ENCODE measurements at places on chromosomes 4 and X.

GRCh38 chr4:188665491-188666457 lies 526.5 kb downstream of the TRIML1 start:
- DNase-seq: no peak

GRCh38 chr4:115433491-115433890 lies 320.1 kb upstream of the NDST4 start:
- DNase-seq: no peak

- no peak for DNase-seq
Observed at GRCh38 chr4:83390944-83391343, 56.3 kb upstream of the HPSE start.

DNA sequence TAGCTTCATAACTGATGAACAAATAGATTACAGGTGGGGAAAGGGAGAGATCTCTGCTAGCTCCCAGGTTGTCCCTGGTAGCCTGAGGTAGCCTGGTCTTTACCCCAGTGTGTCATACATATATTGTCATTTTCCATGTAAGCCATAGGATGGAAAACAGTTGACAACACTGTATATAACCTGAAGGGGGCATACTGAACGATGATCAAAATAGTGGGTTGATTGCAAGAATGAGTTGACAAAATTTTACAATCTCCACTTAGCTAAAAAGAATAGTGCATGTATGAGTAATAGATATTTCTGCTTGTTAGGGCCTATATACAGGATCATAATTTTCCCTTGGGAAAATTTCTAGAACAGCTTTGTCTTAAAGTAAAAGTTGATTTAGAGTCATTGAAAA lies 304.1 kb upstream of the HAND2 start:
- DNase-seq: no peak

DNA sequence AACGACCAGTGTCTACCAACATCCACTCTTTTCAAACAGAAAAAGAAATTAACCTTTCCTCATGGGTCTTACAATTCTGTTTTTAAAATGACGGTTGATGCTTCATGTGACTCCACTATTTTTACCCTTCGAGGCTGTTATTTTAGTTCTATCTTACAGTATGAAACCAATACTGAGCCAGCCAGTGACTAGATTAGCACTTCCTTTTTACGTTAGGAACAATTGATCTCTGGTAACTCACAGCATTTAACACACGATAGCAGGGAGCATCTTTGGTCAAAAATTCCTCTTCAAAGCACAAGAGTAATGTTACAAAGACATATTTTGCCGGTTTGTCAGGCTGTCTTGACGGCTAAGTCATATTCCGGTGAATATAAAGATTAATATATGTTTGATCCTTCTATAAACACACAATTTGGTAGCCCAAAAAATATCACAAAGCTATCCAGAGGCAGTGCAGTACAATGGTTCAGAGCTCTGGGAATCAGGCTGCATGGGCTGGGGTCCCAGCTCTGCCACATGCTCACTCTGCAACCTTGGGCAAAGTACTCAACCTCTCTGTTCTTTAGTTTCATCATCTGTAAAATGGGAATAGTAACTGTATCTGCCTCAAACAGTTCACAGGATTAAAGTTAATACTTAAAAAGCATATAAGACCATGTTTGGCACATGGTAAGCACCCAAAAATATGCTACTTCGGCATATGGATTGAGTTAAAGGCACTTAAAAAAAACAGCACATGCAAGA lies 62.9 kb upstream of the TXK start:
- peak; percentile 31 for DNase-seq

- DNase-seq: no peak
Observed at GRCh38 chr4:52714597-52715254, 36.5 kb downstream of the ERVMER34-1 start.

GRCh38 chrX:13081395-13082205 lies 37.2 kb upstream of the FAM9C start:
- peak; percentile 23 for DNase-seq

GRCh38 chr4:131084997-131085396 lies 1989.0 kb downstream of the C4orf33 start:
- DNase-seq: no peak

GRCh38 chr4:174592256-174592984 lies 70.1 kb upstream of the HPGD start:
- DNase-seq: no peak

- DNase-seq: no peak
Observed at GRCh38 chr4:82551734-82552133, 10.1 kb downstream of the TMEM150C start.

DNA sequence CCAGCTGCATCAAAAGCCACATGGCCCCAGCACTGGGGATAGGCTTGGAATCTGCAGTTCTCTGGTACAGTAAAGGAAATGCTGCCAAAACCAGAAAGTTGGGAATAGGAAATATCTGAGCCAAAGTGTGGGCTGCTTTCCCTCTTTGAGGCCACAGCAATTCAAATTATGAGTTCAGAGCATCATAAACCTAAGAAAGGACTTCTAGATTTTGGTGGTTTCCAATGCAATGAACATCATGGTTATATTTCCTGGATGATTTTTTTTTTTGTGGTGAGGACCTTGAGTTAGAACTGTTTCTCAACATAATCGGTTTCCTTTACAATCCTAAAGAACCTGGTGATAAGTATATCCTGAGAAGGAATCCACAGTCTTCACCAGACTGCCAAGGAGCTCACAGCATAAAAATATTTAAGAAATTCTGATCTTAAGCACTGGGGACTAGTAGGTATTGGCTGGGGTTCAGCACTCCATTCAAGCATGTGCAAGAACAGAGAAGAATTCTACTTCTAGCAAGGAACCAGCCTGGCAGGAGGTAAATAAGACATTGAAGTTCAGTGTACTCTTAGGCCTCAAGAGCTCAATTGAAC lies 29.8 kb upstream of the ARHGAP24 start:
- no peak for DNase-seq

GRCh38 chr4:148651991-148652390 lies 209.8 kb upstream of the NR3C2 start:
- DNase-seq: no peak

- DNase-seq: no peak
Observed at GRCh38 chr4:80454040-80454439, 118.5 kb downstream of the CFAP299 start.

GRCh38 chr4:17523662-17524061 lies 8.7 kb downstream of the CLRN2 start:
- no peak for DNase-seq

- DNase-seq: no peak
Observed at GRCh38 chr4:37510626-37511025, 175.6 kb downstream of the RELL1 start.

DNA sequence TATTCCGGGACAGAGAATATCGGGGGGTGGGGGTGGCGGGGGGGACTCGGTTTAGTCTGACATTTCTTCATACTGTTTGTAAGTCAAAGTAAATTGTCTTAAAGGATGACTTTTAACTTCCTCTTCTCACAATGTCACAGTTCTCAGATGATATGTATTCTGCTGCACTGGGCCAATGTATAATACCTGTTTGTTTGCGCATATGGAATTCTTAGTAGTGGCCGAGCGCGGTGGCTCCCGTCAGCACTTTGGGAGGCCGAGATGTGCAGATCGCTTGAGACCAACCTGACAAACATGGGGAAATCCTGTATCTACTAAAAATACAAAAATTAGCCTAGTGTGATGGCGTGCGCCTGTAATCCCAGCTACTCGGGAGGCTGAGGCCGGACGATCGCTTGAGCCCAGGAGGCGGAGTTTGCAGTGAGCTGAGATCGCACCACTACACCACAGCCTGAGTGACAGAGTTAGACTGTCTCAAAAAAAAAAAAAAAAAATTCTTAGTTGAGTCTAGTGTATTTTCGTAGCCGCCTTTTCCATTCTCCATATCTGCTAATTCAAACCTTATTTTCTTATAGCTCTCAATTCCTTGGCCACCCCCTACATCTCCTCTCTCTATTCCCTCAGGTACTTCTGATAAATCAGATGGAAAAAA lies 851 bp downstream of the POLR2B start:
- DNase-seq: no peak

DNA sequence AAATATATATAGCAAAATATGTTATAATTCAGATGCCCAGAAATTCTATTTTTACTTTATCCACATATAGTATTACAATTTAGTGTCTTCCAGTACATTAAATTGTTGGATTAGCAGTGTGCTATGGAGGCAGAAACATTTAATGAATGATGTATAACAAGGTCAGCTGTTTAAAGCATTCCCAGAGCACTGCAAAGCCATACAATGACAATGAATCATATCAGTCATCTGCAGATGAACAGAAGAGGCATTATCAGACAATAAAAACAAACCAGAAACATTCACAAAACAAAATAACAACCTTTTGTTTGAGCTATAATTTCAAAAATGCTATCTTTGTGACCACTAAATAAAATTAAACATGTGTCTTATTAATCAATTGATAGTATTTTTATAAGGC lies 524.2 kb downstream of the FAT4 start:
- no peak for DNase-seq

DNA sequence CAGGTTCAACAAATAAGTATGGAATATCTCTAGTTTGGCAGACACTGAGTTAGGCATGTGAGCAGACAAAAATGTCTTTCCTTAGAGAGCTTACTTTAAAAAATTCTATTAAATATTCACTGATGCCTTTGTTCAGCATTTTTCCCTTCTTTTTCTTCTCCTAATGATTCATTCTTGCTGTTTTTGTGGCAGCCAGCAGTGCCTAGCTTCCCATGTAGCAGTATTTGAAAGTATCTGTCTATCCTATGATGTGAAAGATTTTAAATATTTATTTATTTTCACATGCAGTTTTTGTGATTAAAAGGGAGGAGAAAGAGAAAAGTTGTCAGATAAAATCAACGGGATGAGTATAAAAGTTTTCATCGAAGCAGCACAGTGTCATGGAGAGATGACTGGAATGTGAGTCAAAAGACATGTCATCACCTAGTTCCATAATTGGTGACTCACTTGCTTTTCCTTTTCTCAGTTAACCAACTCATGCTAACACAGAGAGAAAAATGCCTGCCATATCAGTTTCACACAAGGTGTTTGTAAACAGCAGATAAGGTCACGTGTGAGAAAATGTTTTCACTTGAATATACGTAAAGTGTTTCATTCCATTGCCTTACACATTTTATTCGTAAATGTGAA lies 69.8 kb downstream of the BMPR1B start:
- no peak for DNase-seq

GRCh38 chr4:174281182-174281737 lies 2.2 kb downstream of the FBXO8 start:
- DNase-seq: no peak

DNA sequence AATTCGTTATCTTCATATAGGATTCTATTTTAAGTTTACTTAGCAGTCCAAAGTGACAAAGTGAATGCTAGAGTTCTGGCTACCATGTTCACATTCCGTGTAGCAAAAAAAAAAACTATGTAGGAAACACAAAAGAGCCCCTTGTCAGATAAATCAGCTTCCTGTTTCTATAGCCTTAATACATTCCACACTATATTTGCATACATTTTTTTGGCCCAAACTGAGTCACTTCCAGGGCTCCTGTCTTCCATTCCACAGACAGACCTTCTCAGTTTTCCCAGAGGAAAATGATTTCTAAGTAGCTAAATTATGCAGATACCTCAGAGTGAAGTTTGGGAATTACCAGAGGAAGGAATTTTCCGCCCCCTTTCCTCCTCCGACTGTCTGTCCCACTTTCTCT lies 841.9 kb upstream of the HS3ST1 start:
- DNase-seq: no peak

- DNase-seq: no peak
Observed at GRCh38 chrX:115958687-115959359, 211.7 kb upstream of the AGTR2 start.

GRCh38 chrX:130261296-130261893 lies 7.3 kb downstream of the ZNF280C start:
- DNase-seq: no peak

- no peak for DNase-seq
Observed at GRCh38 chrX:139120760-139121159, 409.2 kb upstream of the FGF13 start.

GRCh38 chr4:28545986-28546385 lies 1685.3 kb downstream of the STIM2 start:
- DNase-seq: no peak

GRCh38 chr4:150217808-150218207 lies 139.6 kb downstream of the DCLK2 start:
- no peak for DNase-seq

DNA sequence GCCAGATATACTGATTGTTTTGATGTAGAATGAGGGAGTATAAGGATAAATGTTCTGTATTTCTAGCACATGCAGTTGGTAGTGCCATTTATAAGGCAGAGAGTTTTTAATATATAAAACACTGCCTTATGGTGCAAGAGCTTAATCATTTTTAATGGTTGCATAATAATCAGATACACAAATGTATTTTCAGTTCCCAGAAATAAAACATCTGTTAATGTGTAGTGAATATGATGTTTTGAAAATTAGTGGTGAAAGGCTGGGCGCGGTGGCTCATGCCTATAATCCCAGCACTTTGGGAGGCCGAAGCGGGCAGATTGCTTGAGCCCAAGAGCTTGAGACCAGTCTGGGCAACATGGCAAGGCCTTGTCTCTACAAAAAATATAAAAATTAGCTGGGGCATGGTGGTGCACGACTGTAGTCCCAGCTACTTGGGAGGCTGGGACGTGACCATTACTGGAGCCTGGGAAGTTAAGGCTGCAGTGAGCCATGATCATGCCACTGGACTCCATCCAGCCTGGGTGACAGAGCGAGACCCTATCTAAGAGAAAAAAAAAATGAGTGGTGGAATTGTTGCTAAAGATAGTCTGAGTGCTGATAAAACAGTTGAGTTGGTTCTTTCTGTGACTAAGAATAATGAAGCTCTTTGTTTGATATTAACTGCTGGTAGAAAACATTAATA lies 29.3 kb downstream of the CLCN3 start:
- DNase-seq: no peak

- no peak for DNase-seq
Observed at GRCh38 chrX:12352922-12353321, 214.6 kb downstream of the FRMPD4 start.

GRCh38 chr4:188332265-188332664 lies 193.0 kb downstream of the TRIML1 start:
- DNase-seq: no peak

Measured in GM13977 (cell line).